Epithelial cell of alveolus of lung (primary cell): ENCODE measurements at places on chromosomes 7 and 10. TPM values are rescaled to one million over a fixed set of nuclear protein-coding genes. Genes with fewer than 3 reads are reported as not detected.

Gene NPS
- total RNA-seq: not detected in 2 replicates

Gene ITPRID1
- not detected in 2 replicates for total RNA-seq

Gene PPP1R17
- total RNA-seq: not detected in 2 replicates

Gene PRKG1
- 6.2 and 34.1 TPM in 2 replicates for total RNA-seq

Gene NAPEPLD
- 3.2 and 5.2 TPM in 2 replicates for total RNA-seq

Gene NOD1
- total RNA-seq: 4.4 and 7.2 TPM in 2 replicates

Gene AKR1C8
- not detected in 2 replicates for total RNA-seq

Gene ZRANB1
- total RNA-seq: 17.2 and 21.3 TPM in 2 replicates

Gene PAPOLB
- not detected in 2 replicates for total RNA-seq

Gene EFCAB10
- 0.26 TPM in 1 of 2 replicates, not detected in the other for total RNA-seq

Gene FRA10AC1
- total RNA-seq: 4.5 and 6.7 TPM in 2 replicates

Gene VPS50
- 9.8 and 24.4 TPM in 2 replicates for total RNA-seq

Gene FBXO24
- total RNA-seq: 0.65 and 2.9 TPM in 2 replicates

Gene ADIRF
- 2.7 and 24.5 TPM in 2 replicates for total RNA-seq

Gene C10orf71
- total RNA-seq: not detected in 2 replicates

Gene GNB2
- total RNA-seq: 283 and 312 TPM in 2 replicates

Gene JCAD
- 9.8 and 12.2 TPM in 2 replicates for total RNA-seq

Gene HYAL4
- total RNA-seq: not detected in 2 replicates

Gene SFXN4
- total RNA-seq: 5.6 and 13.3 TPM in 2 replicates

Gene GJD4
- total RNA-seq: not detected in 2 replicates

Gene UCN3
- not detected in 2 replicates for total RNA-seq
